ENCODE measurements at places on chromosomes 11 and 22. TPM values are rescaled to one million over a fixed set of nuclear protein-coding genes. Genes with fewer than 3 reads are reported as not detected.

Gene OR5P2
- total RNA-seq: not detected

Gene E2F8
- total RNA-seq: 37.3 TPM

Gene SLC22A8
- not detected for total RNA-seq

Gene MUC5AC
- not detected for total RNA-seq

Gene OR51B4
- total RNA-seq: not detected

Gene ACTN3
- total RNA-seq: 0.35 TPM

Gene FXYD6
- not detected for total RNA-seq

Gene CYP2D6
- total RNA-seq: 2.4 TPM

Gene SMPD1
- 55.1 TPM for total RNA-seq

Gene C11orf97
- not detected for total RNA-seq

Gene FCHSD2
- 40.8 TPM for total RNA-seq

Gene CRYBB1
- 1.2 TPM for total RNA-seq

Gene TSPO
- total RNA-seq: 133 TPM

Gene PHOX2A
- total RNA-seq: not detected

Gene KCNQ1OT1
- total RNA-seq: 0.28 TPM

Gene PGR
- not detected for total RNA-seq

Gene APOL6
- 75.6 TPM for total RNA-seq

Gene CDKN1C
- total RNA-seq: 0.60 TPM

Gene IGSF9B
- total RNA-seq: 66.2 TPM

Gene KCNC1
- not detected for total RNA-seq

Gene NRIP3
- total RNA-seq: 1.9 TPM

Gene KCTD17
- 36.3 TPM for total RNA-seq

Gene LRRC4C
- total RNA-seq: not detected

Gene PGA5
- not detected for total RNA-seq

Gene DEFB131B
- total RNA-seq: not detected

Gene SLC1A2
- total RNA-seq: not detected

Gene CCDC88B
- 106 TPM for total RNA-seq

Gene FREY1
- 2.3 TPM for total RNA-seq

Gene FLRT1
- total RNA-seq: 0.23 TPM
